Activated naive CD8-positive, alpha-beta T cell treated with anti-CD3 and anti-CD28 coated beads, Interleukin-2, amount 50 U/mL, for 24 hours (primary cell): ENCODE measurements at places on chromosomes 5 and 9.

DNA sequence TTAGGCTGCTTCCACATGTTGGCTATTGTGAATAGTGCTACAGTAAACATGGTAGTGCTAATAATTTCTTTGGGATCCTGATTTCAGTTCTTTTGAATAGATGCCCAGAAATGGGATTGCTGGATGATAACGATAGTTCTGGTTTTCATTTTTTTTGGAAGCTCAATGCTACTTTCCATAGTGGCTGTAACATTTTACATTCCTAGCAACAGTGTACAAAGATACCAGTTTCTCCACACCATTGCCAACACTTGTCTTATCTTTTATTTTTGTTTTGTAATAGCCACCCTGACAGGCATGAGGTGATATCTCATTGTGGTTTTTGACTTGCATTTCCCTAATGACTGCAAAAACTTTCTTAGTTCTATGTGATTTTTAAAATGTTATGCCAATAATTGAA, 68.8 kb upstream of the LRRC70 start:
- no peak for DNase-seq

- DNase-seq = no peak
Observed at GRCh38 chr5:130799015-130799414, 366.0 kb downstream of the HINT1 start.

DNA sequence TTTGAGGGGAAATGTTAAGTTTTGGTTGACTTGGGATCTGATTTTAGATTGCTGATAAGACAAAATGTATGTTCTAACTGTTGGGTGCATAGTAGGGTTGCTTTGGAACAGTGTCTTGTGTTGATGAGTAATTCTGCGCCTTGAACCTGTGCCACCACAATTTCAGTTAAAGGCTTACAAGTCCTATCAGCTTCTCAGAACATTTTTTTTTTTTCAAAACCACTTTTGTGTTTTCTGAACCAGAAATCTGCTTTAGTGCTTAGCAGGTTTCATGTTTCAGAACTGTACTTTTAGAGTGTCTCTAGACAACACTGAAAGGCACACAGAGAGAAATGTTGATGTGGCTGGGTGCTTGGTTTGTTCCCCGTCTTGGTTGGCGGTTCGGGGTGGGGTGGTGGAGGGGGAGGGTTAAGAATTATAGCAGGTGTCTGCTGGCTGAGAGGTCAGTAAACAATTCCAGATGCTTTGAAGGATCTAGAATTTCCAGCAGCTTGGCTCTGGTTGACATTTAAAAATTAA, 84.6 kb downstream of the ANKRD55 start:
- peak; percentile 16 for DNase-seq

GRCh38 chr9:13587571-13587970, 308.1 kb upstream of the MPDZ start:
- no peak for DNase-seq

DNA sequence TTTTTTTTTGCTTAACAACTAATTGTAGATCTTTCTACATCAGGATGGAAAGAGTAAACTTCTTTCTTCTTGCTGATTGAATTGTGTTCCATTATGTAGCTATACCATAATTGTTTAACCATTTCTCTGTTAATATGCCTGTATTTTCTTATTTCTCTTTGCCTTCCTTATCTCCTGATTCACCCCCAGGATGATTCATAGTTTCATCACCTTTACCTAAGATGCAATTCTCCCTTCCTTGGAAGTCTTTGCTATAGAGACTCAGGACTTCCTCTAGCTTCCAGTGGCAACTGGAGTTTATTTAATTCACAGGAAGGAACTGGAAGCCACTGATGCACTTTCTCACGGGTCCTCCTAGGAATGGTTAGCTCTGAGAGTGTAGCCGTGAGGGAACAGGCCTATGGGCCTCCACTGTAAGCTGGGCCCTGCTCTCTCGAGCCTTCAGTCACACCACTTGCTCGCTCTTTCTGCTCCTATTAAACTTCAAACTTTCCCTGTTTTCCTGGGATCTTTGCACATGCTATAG, 83.1 kb downstream of the FGF1 start:
- DNase-seq = no peak

- no peak for DNase-seq
Observed at GRCh38 chr5:17805227-17805825, 171.1 kb downstream of the TAF11L14 start.
